ENCODE measurements at places on chromosomes 6 and 20.

- peaks cover 15% of the 10 kb centered on the region for H3K36me3 ChIP-seq
- no peak for DNase-seq
- no peak overlapping the region for H3K4me3 ChIP-seq
- H3K27me3 ChIP-seq = no peaks in the 10 kb centered on the region
These were observed 15.8 kb downstream of the RNF8 start for GRCh38 chr6:37369321-37370201.

- H3K4me1 ChIP-seq = peaks cover 13% of the 10 kb centered on the region
- no peaks in the 10 kb centered on the region for H3K27me3 ChIP-seq
- no peaks in the 10 kb centered on the region for H3K36me3 ChIP-seq
- no peak overlapping the region for H3K4me3 ChIP-seq
- H3K27ac ChIP-seq = no peak overlapping the region
- DNase-seq = no peak
These were observed 5.9 kb downstream of the GTF2H5 start for GRCh38 chr6:158174024-158174423.

GRCh38 chr20:44422083-44422482, 53.6 kb upstream of the TTPAL start:
- no peaks in the 10 kb centered on the region for H3K36me3 ChIP-seq
- H3K27me3 ChIP-seq = no peaks in the 10 kb centered on the region
- H3K27ac ChIP-seq = no peak overlapping the region
- no peak for DNase-seq
- H3K4me1 ChIP-seq = no peaks in the 10 kb centered on the region
- H3K4me3 ChIP-seq = no peak overlapping the region

GRCh38 chr20:43804781-43805180, 78.0 kb upstream of the GTSF1L start:
- no peak for DNase-seq
- no peaks in the 10 kb centered on the region for H3K36me3 ChIP-seq
- no peak overlapping the region for H3K4me3 ChIP-seq

GRCh38 chr6:21710908-21711627, 117.5 kb downstream of the SOX4 start:
- H3K36me3 ChIP-seq = no peaks in the 10 kb centered on the region
- no peaks in the 10 kb centered on the region for H3K27me3 ChIP-seq
- peaks cover 61% of the 10 kb centered on the region for H3K4me1 ChIP-seq
- peak overlapping the region; percentile 53 for H3K27ac ChIP-seq
- H3K4me3 ChIP-seq = no peak overlapping the region

GRCh38 chr6:168033791-168034190, 36.3 kb downstream of the KIF25 start:
- peaks cover 3% of the 10 kb centered on the region for H3K36me3 ChIP-seq
- no peak overlapping the region for H3K27ac ChIP-seq
- H3K4me3 ChIP-seq = no peak overlapping the region
- H3K4me1 ChIP-seq = peaks cover 34% of the 10 kb centered on the region
- no peak for DNase-seq
- H3K27me3 ChIP-seq = no peaks in the 10 kb centered on the region

DNA sequence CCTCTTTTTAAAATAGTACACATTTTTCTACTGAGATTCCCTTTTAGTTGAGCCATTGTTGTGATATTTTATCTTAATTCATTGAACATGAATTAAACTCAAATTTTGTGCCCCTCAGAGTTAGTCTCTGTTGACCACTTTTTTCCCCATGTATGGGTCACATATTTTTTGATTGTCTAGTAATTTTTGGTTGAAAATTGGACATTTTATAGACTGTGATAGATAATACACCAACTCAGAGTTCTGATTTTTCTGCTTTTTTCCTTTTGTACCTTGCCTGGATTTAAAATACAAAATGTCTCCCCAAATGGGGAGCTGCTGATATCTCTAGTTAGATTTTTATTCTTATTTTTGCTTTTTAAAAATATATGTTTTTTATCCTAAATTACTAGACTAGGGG, 291.8 kb upstream of the CITED2 start:
- H3K4me3 ChIP-seq = no peak overlapping the region
- no peak overlapping the region for H3K27ac ChIP-seq
- H3K36me3 ChIP-seq = no peaks in the 10 kb centered on the region
- no peak for DNase-seq
- no peaks in the 10 kb centered on the region for H3K4me1 ChIP-seq

DNA sequence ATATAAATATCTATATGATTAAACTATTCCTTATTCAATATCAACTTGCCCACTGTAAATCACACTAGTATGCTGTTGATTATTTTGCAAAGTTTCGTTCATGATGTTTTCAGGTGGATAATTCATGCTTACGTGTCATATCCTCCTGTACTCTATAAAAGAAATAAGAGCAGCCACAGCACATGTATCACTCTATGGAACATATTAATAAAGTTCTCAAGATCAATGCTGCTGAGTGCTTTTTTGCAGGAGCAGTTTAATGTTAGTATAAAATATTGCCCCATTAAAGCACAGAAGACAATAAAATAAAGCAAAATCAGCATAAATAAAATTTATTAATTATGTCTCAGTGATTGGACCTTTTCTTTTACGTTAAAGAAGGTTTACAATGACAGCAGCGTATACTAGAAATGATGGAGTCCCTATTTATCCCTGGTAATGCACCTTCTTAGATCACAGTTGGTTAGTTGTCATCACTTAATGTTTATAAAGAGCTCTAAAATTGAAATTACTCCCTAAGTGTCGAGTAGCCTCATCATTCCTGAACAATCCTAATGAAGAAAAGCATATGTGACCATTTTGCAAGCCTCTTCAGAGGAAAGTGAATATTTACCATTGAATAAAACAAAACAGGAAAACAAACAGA, 517.7 kb downstream of the EYS start:
- H3K27ac ChIP-seq = no peak overlapping the region
- peaks cover 11% of the 10 kb centered on the region for H3K4me1 ChIP-seq
- H3K27me3 ChIP-seq = no peaks in the 10 kb centered on the region
- H3K4me3 ChIP-seq = no peak overlapping the region
- DNase-seq = no peak

GRCh38 chr6:73942592-73943186, 246.7 kb downstream of the CD109 start:
- H3K27me3 ChIP-seq = no peaks in the 10 kb centered on the region
- no peak overlapping the region for H3K4me3 ChIP-seq
- no peaks in the 10 kb centered on the region for H3K4me1 ChIP-seq
- peak; percentile 76 for DNase-seq
- no peak overlapping the region for H3K27ac ChIP-seq
- no peaks in the 10 kb centered on the region for H3K36me3 ChIP-seq
